ENCODE measurements at places on chromosomes 11 and 22.

GRCh38 chr22:50435291-50436014 lies 39.4 kb downstream of the SBF1 start:
- no peak for DNase-seq

GRCh38 chr22:28075358-28075981 lies 156.4 kb upstream of the PITPNB start:
- no peak for DNase-seq

- DNase-seq, result no peak
Measured at GRCh38 chr11:32244453-32244852, 153.6 kb downstream of the RCN1 start.

DNA sequence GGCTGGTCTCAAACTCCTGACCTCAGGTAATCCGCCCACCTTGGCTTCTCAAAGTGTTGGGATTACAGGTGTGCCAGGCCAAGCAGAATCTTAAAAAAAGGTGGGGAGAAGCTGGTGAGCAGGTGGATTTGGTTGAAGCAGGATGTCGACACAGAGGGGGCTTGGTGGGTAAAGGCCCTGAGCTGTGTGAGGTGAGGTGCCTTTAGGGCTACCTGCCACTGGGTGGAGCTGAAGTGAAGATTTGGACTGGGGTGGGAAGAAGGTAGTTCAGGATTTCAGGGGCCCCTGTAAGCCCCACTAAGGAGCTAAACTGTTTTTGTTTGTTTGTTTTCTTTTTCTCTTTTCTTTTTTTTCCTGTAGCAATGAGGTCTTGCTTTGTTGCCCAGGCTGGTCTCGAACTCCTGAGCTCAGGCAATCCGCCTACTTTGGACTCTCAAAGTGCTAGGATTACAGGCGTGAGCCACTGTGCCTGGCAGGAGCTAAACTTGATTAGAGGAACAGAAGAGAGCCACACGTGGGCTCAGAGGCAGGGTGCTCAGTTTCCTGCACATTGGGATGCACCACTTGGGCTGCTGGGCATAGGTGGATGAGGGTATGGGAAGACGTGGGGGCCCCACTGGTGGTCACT lies 6.0 kb downstream of the P2RX6 start:
- no peak for DNase-seq

DNA sequence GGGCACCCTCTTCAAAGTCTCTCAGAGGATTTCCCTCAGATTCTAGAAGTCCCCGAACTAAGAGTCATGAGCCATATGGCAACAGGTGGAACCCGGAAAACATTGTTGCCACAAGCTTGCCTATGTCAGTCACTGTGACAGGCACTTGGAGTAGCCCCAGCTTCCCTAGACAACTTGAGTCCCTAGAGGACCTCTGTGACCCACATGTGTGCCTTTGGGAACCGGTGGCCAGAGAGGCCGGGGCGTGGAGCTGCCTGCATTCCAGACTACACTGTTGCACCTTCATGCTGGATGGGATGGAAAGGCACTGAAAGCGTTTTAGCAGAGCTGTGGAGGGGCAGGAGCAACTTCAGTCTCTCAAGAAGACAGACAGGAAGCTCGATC lies 12.1 kb downstream of the SLC37A2 start:
- no peak for DNase-seq

All from activated T-cell treated with anti-CD3 and anti-CD28 coated beads for 1 hour (primary cell).